NCI-H187 (cell line): ENCODE measurements at places on chromosomes 3 and 15.

DNA sequence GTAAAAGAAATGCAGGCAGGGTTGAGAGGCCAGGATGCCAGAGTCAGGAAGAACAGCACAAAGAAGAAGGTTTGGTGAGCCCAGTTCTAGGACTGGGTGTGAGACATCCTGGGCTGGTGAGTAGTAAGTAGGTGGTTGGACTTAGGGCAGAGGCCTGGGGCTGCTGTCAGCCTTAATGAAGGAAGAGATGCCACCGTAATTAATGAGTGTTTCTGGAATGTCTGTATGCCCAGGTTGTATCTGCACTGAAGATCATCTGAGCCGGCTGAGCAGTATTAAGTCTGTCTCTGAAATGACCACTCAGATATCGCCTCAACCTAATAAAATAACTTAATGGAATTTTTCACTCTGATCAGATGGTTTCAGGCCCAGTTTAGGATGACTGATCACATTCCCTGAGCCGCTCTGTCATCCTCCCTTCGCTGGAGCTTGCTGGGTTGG, 532.9 kb upstream of the IL12A start:
- DNase-seq = no peak

GRCh38 chr3:139120086-139121056, 75.7 kb upstream of the PRR23C start:
- no peak for DNase-seq

DNA sequence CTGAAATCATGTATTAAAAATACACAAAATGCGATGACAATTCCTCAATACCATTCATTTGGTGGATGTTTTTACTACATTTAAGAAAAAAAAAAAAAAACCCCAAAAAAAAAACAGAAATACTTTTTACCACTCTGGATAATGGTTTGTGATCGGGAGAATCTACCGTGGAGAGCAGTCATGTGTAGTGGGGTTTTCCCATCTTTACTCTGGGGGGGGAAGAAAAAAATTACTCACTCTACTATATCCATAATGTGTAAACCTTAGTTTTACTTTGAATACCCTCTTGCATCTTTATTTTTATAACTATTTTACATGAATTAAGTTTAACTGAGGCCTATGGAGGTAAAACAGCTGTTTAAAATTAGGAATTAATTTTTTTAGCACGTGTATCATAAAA, 83.3 kb downstream of the ANKRD28 start:
- DNase-seq = no peak

GRCh38 chr3:39150803-39151631, 2.4 kb downstream of the CSRNP1 start:
- no peak for DNase-seq

GRCh38 chr15:82624008-82624407, 23.2 kb downstream of the CPEB1 start:
- no peak for DNase-seq

DNA sequence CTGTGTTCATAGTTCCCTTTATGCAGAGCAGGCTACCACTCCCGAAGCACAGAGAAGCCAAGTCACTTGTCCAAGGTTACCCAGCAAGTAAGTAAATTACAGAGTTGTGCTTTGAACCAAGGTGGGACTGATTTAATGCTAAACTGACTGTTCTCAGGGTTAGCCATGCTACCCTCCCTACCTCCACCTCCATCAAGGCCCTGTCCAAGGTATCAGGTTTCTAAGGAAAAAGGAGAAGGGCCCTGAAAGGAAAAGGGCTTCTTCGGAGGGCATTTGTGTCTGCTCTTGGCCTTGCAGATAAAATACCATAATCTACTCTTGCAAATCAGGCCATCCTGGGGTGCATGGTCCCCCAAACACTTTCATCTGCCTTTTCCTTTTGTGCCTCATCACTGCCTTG, 288.1 kb upstream of the LRRFIP2 start:
- no peak for DNase-seq

GRCh38 chr3:14352002-14352627, 50.3 kb upstream of the SLC6A6 start:
- DNase-seq = no peak

GRCh38 chr3:50817756-50818529, 143.2 kb downstream of the DOCK3 start:
- DNase-seq = no peak

- DNase-seq = no peak
Observed at GRCh38 chr3:170100944-170101343, 63.1 kb downstream of the GPR160 start.

DNA sequence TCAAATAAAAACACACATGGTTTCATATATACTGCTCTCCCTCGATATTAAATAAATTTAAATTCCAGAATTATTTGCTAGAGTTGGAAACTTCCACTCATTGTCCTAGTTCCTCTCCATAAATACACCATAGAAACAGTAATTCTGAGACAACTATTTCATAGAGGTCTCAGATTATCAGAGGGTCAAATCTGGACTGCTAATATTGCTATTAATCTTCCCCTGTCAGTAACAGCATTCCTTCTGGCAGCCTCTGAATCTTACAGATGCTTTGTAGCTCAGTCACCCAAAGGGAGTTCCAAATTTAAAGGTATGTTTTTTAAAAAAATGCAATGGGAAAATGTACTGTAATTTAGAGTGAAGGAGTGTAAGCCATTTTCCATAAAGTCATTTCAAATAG, 428.8 kb downstream of the PYDC2 start:
- DNase-seq = no peak

- DNase-seq = no peak
Observed at GRCh38 chr3:105347625-105348302, 18.9 kb upstream of the ALCAM start.

DNA sequence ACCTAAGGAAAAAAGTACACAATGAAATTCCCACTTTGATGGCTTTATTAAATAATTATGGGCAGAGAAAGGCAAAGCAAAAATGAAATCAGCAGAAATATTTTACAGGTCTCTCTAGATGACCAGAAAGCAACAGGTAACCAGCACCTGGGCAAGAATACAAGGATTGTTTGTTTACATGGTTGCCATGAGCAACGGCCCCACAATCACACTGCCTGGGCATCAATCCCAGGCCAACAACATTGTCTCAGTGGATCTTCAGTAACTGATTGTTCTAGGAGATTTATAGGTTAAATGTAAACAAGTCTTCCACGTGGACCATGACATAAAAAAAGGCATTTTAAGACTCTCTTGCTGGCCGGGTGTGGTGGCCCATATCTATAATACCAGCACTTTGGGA, 82.6 kb downstream of the PDZRN3 start:
- DNase-seq = no peak

GRCh38 chr3:195030791-195031321, 240.1 kb downstream of the XXYLT1 start:
- DNase-seq = no peak

DNA sequence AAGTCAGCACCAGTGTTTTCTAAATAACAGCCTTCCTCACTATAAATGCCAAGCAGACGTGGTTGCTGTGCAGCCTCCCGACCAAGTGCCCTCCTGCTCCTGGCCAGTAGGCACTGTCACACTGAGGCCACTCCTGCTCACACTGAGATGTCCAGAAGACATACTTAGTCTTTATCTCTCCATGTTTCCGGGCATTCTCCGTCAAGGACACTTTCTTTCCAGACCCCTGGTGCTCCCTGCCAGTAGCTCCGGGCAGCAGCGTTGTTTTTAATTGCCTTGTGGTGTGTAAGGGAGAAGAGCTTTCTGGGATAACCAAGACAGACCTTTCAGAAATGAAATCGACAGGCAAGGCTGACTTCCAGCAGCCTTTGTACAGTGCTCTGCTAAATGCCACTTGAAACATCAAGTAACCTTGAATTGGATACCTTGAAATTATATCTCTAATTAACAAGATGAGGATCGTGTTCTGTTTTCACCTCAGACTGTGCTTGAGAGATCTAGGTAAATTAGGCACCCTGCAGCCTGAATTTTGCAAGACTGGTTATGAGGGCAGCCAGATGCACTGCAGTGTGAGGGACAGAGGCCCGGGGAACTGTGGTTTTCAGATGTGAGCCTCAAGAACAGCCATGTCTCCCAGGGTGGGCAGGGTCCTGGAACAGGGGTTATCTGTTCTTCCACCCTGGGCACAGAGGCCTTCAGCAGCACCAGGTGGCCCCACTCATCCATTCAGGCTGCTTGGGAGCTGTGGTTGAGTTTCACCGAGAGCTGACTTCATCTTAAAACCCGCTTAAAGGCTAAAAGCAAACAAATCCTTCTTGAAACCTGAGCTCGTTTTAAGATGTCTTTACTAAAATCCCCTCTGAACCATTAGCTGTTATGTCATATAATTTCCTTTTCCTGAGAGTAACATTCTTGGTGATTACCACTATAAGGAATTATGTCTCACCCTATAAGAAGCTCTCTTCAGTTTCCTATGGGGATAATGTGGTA, 105.5 kb upstream of the IL12A start:
- DNase-seq = peak; percentile 48

DNA sequence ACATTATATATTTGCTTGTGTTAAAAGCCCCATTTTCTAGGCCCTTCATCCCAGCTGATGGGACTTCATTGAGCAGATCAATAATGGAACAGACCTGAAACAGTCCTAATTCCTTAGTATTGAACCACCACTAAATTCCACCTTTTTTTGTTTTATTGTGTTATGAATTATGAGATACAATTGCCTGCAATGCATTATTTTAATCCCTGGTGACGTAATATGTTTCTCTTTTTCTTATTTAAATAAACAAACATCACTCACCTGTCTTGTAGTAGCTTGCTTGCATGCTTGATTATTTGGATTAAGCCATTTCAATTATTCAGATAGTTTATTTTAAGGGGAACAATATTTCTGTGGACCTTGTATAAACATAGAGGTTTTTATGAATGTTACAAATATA, 40.7 kb upstream of the GMNC start:
- DNase-seq = no peak

GRCh38 chr15:78624651-78625590, 4.1 kb upstream of the CHRNA3 start:
- DNase-seq = no peak

DNA sequence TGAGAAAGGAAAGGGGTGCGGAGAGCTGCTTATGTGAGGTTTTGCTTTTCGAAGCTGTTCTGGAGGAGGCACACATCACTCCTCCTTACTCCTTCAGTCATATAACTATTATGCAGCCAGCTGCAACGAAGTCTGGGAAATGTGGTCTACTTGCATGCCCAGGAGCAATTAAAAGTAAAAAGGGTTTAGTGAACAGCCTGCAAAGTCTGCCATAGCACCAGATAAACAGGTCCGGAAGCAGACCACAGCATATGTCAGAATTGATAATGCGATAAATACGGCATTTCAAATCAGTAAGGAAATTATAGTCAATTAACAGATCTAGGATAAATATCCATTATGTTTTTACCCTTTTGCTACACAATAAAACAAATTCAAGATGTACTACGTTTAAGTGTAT, 99.5 kb downstream of the POLR2M start:
- DNase-seq = no peak

- DNase-seq = no peak
Observed at GRCh38 chr15:58551764-58552504, 120.1 kb downstream of the LIPC start.

DNA sequence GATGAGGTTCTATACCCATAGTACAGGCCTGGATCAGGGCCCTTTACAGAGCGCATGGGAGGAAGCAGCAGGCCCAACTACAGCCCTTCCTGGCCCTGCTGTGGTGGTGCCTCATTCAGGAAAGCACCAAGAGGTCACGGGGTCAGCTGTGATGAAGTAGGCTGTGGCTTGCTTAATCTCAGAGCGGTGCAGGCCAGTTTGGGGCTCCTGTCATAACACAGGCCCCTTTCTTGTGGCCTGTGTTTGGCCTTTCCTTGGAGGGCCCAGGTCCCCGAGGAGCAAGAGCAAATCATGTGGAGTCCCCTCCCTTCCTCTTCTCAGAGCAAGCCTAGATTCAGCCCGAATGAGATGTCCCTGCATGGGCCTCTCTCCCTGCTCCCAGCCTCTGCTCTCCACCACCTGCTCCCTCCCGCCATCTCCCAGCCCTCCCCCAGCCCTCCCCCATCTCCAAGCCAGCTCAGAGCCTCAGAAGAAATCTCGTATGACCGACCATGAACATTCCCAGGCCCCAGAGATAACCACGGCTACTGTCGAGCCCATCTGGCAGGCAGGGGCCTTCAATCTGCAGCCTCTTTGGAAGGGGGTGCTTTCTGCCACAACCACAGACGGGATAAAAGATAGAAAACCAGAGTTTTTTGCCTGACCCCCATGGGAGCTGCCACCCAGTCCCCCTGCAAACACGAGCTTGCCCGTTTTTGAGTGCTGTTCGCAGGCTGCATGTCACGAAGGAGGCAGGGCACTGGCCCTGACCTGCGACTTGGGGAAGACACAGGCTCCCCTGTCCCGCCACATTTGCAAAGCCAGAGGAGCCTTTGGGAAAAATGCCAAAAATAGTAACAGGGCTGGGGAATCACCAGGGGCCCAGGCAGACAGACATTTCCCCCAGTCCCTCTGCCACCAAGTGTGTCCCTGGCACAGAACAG, 32.3 kb upstream of the DUSP7 start:
- DNase-seq = no peak

DNA sequence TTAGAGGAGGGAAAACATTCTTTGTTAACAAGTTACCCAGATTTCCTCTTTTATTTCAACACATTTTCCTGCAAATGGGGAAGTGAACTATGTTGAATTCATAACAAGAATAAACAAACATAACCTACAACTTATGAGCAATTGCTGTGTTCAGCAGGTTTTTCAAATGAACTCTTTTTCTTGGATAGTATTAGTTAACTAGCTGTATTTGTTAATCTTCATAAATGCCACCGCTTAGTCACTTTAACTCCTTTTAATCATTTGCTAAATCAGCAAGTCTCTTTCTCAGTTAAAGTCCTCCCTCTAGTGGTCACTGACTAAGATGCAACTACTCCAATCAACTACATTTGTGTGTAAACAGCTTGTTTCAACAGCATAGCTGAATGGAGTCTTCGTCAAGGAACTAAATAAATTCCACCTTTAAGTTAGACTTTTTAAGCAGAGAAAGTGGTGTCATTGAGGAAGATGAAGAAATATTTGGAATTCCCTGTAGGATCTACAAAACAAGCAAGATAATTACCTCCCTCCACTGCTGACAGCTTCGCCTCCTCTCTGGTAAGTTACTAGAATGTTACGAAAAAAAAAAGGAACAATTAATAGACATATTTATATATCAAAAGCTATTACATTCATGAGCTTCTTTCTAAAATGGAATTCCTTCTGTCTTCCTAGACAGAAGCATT, 1122.0 kb downstream of the ROBO1 start:
- no peak for DNase-seq

GRCh38 chr3:17092583-17092933, 207.8 kb downstream of the PLCL2 start:
- no peak for DNase-seq

DNA sequence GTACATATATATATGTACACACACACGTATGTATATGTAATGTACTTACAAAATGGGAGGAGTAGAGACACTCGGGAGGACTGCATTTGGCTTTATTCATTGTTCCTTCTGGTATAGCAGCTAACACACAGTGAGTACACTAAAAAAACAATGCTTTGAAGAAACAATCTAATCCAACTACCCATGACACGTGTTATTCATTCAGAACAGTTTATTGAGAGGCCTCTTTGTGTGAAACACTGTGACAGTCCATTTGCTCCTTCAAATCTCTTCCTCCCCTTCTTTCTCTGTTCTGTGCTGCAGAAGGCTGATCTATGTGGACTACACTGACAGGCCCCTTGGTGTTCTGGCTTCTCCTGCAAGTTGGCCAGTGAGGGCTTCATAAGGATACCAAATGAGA, 1075.9 kb upstream of the CFAP20DC start:
- DNase-seq = no peak

- DNase-seq = no peak
Observed at GRCh38 chr15:48470096-48470495, 138.9 kb downstream of the DUT start.

GRCh38 chr3:65196663-65197062, 508.9 kb upstream of the ADAMTS9 start:
- DNase-seq = no peak

- DNase-seq = no peak
Observed at GRCh38 chr3:178805741-178806140, 265.9 kb downstream of the ZMAT3 start.
